ENCODE measurements at places on chromosomes 5 and 9.

GRCh38 chr9:34560599-34561214, 28.8 kb downstream of the CNTFR start:
- no peak for DNase-seq

GRCh38 chr9:136303066-136303824, 649 bp downstream of the CCDC187 start:
- DNase-seq, result no peak

- no peak for DNase-seq
These were observed 14.6 kb downstream of the HINT1 start for GRCh38 chr5:131150408-131150807.

DNA sequence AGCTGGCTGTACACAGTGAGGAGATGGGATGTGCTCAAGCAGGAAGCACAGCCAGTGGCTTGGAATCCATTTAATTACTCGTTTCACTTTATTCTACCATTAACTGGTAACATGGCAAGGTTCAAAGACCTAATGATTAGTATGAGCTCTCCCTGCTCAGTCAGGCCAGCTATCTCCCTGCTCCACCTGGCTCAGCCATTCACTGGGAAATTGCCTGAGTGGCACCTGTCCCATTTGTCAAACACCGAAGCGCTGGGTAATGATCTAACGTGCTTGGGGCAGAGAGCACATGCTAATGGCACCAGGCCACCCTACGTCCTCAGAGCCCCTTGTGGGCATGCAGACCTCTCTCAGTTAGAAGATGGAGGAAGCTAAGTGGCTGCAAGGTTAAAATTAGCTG, 162.2 kb downstream of the TTLL11 start:
- no peak for DNase-seq

DNA sequence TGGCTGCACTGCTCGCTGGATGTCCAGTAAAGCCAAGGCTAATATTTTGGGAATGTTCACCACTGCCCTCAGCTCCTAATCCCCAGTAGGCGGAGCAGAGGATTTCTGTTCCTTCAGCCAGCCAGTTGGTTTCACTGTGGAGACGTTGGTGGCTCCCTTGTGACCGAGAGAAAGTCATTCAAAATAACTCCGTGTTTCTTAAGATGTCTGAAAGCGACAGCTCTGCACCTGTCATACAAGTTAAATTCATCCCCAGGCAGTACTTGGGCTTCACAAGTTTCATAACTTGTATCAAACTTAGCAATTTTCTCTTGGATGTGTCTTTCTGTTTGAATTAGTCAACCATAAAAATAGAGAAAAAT, 382 bp upstream of the CDKN2B start:
- DNase-seq, result no peak

GRCh38 chr9:127578952-127579853, 32.9 kb upstream of the STXBP1 start:
- peak; percentile 57 for DNase-seq
